ENCODE measurements at places on chromosomes 12 and 14.

DNA sequence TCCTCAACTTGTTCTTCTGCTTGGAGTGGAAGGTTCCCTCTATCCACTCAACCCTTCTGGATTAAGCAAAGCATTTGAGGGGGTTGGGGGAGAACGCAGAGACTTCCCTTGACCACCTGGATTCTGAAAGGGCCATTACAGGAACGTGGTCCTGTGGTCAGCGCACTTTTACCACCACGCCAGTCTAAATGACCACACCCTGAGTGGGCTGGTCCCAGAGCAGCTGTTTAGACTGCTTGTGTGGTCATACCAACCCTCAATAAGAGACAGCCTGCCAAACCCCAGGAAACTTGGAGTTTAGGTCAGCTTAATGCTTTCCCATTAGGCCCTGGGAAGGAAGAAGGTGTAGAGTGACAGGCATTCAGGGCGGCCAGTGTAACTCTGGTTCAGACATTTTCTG lies 165.5 kb upstream of the ATP2B1 start:
- no peak for DNase-seq

GRCh38 chr12:47835831-47836155 lies 16.1 kb upstream of the HDAC7 start:
- DNase-seq = no peak

DNA sequence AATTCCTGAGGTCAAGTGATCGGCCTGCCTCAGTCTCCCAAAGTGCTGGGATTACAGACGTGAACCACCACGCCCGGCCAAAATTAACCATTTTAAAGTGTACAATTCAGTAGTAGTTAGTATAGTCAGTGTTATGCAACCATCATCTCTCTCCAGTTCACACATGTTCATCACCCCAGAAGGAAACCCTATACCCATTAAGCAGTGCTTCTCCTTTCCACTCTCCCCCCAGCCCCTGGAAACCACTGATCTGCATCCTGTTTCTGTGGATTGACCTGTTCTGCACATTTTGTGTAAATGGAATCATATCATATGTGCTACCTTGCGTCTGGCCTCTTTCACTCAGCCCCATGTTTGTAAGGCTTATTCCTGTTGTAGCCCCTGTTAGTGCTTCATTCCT lies 52.2 kb downstream of the PHETA1 start:
- no peak for DNase-seq

GRCh38 chr12:114286145-114286544 lies 119.8 kb downstream of the TBX5 start:
- no peak for DNase-seq

GRCh38 chr12:93957870-93958269 lies 190.5 kb upstream of the PLXNC1 start:
- no peak for DNase-seq

DNA sequence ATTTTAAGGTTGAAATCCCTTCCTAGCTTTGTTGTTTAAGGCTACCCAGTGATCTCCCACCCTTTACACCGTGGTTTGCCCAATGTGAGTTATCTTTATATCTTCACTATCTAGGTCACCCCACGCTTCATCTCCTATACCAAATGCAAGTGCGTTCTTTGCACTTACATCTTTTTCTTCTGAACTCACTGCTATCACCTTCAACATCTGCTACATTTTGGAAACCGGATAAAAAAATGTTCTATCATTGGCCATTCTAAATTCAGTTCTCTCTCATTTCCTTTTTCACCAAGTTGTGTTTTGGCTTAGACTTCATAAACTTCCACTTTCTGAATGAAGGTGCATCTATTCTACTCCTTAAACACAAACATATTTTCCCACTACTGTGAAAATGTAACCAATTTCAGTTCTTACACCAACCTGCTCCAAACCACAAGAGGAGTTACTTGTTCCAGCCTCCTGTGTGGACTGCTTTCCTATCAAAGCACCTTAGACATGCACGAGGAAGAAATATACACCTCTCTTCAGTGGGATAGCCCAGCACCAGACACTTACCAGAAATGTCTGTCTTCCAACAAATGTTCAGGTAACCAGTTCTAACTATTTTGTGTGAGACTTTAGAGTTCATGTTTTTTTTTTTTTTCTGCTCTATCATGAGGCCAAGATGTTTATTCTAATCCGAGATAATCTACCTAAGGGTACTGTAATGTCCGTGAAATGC lies 21.9 kb downstream of the CLEC9A start:
- no peak for DNase-seq

GRCh38 chr12:70648831-70649230 lies 11.6 kb upstream of the PTPRB start:
- DNase-seq = no peak

DNA sequence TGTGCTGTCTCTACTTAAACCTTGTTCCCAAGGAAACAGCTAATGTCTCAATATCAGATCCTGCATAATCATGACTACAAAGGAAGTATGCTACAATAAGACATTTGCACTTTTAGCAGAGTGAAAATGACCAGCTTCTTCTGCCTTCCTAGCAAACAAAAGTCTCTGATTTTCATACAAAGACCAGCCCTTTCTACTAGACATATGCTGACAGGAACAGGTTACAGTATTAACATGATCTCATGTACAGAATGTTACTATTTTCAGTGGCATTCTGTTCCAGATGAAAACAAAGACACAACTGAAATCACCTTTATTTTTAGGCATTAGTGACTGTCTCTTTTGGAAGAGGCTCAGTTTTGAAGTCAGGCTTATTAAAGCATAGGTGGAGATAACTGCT lies 228.6 kb downstream of the MED13L start:
- no peak for DNase-seq

GRCh38 chr14:32312010-32312331 lies 17.1 kb upstream of the AKAP6 start:
- DNase-seq = no peak

- DNase-seq = no peak
Observed at GRCh38 chr14:58797010-58797429, 159.3 kb downstream of the DACT1 start.

- no peak for DNase-seq
Observed at GRCh38 chr12:57816855-57817151, 1.7 kb downstream of the AVIL start.

- DNase-seq = no peak
Observed at GRCh38 chr12:56776654-56777053, 13.5 kb downstream of the HSD17B6 start.

- DNase-seq = no peak
Observed at GRCh38 chr14:61192989-61193388, 88.1 kb downstream of the TMEM30B start.

- DNase-seq = no peak
Observed at GRCh38 chr14:20798932-20799331, 3.7 kb downstream of the RNASE1 start.

DNA sequence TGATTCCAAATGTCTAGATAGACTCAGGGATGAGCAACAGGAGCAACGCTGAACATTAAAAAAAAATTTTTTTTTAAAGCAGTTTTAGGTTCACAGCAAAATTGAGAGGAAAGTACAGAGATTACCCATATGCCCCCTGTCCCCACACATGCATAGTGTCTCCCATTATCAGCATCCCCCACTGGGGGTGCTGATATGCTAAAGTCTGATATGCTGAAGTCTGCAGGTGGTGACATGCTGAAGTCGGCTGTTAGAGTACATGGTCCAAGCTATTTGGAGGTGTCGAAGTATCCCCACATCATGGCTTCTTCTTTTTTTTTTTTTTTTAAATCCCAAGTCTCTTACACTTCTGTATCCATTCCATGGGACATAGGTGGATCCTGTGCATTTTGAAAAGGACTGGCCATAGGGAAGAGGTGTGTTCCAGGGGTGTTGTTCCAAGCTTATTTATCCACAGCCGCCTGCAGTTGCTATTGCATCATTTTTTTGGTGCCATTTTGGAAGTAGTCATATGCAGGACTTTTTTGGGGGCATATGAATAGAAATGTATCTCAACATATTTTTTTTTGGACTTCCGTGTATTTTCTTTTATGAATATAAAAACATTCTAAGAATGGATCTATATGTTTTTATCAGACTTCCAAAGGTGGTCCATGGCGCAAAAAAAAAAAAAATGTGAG lies 19.0 kb upstream of the MIS18BP1 start:
- DNase-seq = no peak

- DNase-seq = no peak
Observed at GRCh38 chr12:65605019-65605418, 219.3 kb upstream of the HMGA2 start.

- DNase-seq = no peak
Observed at GRCh38 chr14:58765418-58765831, 127.7 kb downstream of the DACT1 start.
